ENCODE measurements at places on chromosomes 6 and 20.
A peak's percentile ranks its signal among the peaks of the same experiment; 100 is the strongest.

GRCh38 chr6:2725999-2726567 lies 24.6 kb downstream of the MYLK4 start:
- no peak for ATAC-seq

- ATAC-seq: no peak
These were observed 867 bp upstream of the AKAP7 start for GRCh38 chr6:131134220-131134979.

- no peak for ATAC-seq
These were observed 757 bp upstream of the SAMD3 start for GRCh38 chr6:130223508-130223907.

GRCh38 chr20:50663095-50663821 lies 28.1 kb downstream of the RIPOR3 start:
- no peak for ATAC-seq

GRCh38 chr20:24994470-24995368 lies 2.2 kb upstream of the APMAP start:
- ATAC-seq: peak; percentile 20

DNA sequence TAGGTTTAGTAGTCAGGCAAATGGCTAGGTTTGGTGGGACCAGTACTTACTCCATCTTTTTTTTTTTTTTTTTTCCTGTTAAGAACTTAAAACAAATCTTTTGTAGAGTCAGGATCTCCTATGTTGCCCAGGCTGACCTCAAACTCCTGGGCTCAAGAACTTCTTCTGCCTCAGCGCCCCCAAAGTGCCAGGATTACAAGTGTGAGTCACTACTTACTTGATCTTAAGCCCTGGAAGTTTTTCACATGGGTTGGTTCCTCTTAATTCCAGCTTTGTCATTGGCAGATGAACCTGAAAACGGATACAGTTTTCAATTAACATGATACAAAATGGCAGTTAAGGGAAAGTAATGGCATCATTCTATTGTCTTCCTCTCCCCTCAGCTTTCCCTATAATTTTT lies 179.4 kb upstream of the JAG1 start:
- no peak for ATAC-seq

DNA sequence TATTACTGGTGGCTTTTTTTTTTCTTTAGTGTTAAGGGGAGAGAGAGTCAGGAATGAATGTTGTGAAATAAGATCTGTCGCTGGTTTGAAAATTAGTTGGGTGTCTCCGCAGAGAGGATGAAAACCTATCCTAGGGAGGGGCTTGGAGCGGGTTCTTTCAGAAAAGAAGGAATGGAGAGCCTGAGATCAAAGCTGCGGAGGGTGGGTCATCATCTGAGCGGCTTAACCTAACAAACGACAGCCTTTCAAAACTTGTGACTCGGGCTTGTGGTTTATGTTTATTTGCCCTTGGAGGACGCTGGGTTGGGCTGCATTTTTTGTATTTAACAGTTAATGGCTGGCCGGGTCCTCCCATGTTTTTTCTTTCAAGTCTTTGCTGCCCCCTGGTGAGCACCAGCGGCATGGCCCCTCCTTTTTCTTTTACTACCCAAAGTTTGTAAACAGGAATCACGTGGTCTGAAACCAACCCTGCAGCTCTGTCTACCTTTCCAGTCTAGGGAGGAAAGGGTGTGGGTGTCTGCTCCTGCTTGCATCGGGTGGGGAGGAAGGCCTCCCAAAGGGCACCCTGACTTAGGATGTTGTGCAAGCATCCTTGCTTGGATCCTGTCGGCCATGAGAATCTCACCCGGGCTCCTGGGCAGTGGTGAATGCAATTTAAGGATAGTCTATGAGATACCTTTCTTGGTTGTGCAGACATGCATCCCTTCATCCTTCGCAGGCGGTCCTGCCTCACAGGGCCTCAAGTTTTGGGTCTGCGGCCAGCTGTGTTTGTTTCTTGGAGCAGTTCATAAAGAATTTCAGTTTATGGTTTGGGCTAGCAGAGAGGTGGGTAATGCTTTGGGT lies 2.2 kb downstream of the PIM1 start:
- peak; percentile 6 for ATAC-seq

DNA sequence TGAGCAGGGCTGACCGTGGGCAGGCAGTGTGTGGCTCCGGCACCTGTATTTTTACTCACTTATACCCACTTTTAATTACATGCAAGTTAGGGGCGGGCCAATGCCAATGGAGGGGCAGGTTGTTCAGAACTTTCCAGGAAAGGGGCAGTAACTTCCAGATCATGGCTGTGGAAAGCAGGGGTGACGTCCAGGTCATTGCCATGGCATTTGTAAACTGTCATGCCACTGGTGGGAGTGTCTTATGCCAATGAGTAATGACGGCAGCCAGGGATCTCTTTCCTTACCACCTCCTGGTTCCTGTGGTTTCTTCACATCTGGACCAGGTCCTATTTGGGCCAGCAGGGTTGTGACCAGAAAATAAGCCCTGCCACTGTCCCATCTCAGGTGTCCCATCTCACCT lies 258.7 kb downstream of the THBS2 start:
- ATAC-seq: no peak

GRCh38 chr6:131555992-131556391 lies 17.0 kb upstream of the ARG1 start:
- ATAC-seq: no peak

- ATAC-seq: no peak
These were observed 83.5 kb downstream of the DHX35 start for GRCh38 chr20:39045676-39046075.

- no peak for ATAC-seq
These were observed 89.3 kb downstream of the CDC5L start for GRCh38 chr6:44476849-44477248.

- ATAC-seq: no peak
These were observed 6.3 kb upstream of the TRIM27 start for GRCh38 chr6:28929887-28930620.

DNA sequence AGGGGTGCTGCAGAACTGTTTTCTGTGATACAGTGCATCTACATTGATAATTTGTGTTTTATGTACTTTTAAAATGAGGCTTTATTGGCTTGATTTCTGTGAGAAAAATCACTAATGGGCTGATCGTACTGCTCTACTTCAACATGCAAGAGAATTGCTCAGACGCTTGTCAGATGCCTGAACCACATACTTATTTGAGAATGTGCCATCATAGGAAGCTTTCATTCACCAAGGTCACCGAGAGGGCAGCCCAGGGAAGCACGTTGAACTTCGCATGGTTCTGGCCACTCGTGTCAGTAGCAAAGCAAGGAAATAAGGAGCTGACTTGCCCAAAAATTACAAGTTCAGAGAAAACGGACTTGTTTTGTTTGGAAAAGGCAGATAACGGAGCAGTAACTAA lies 168.5 kb upstream of the AKAP12 start:
- peak; percentile 36 for ATAC-seq

DNA sequence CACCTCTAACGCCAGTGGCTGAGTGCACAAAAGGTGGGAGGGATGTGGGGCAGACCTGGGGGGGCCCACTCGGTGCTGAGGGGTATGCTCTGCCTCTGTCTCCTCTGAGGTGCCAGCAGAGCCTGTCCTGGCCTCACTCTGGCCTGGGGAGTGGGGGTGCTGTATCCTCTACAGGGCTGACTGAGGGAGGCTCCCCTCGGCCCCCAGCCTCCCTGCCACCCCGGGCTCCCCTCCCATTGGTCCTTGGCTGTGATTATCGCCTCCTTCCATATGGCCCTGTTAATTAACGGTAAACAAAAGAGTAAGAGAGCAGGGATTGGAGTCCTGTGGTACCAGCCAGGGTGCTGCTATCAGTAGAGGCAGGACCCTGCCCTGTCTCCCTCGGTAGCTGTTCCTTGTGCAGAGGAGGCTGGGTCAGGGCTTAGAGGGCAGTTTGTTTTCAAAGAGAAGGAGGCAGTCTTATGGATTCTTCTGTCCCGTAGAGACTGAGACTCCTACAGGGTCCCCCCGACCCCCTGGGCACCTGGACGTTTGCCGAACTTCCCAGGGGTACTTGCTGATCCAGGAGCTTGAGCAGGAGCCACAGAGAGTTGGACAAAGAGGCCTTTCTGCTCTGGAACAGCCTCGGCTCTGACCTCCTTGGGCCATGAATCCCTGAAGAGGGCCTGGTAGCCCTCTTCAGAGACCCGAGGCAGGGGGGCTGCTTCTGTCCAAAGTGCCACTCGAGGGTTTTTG lies 1.8 kb downstream of the MYT1 start:
- no peak for ATAC-seq

DNA sequence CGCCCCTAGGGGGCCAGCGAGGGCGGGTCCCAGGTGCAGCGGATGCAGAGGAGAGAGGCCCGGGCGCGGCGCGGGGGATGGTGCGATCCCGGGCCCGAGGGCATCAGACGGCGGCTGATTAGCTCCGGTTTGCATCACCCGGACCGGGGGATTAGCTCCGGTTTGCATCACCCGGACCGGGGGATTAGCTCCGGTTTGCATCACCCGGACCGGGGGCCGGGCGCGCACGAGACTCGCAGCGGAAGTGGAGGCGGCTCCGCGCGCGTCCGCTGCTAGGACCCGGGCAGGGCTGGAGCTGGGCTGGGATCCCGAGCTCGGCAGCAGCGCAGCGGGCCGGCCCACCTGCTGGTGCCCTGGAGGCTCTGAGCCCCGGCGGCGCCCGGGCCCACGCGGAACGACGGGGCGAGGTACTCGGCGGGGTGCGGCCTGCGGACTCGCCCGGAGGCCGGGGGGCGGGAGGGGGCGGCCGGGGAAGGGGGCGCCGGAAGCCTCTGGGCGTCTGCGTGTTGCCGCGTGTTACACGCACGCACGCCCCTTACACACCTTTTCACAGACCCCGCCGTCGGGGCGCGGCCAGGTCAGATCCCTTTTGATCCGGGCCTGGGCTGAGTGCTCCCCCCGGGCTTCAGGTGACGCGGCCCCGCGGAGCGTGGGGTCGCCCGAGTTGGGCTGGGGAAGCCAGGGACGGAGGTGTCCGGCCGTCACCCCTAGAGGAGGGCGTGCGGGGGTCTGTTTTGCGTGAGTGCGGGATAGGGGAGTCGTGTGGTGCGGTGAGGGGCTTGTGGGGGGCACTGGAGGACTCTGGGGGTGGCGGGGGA lies 412 bp downstream of the TRIB3 start:
- peak; percentile 56 for ATAC-seq

DNA sequence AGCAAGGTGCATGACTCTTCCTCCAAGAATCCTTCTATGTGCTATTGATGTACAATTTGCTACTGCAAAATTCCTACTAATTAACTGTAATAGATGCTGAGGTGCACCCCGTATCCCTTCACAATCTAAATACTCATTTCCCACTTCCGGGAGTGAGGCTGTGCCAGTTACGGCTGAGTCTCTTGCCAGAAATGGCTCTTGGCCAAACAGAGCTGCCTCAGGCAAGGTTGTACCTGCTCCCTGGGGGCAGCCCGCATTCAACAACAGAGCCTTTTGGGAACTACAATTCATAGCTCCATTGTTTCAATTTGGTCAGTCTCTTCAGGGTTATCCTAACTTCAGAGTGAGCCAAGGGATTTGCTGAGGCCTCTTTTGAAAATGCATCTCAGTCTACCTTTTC lies 789.8 kb upstream of the MAP3K7 start:
- no peak for ATAC-seq

DNA sequence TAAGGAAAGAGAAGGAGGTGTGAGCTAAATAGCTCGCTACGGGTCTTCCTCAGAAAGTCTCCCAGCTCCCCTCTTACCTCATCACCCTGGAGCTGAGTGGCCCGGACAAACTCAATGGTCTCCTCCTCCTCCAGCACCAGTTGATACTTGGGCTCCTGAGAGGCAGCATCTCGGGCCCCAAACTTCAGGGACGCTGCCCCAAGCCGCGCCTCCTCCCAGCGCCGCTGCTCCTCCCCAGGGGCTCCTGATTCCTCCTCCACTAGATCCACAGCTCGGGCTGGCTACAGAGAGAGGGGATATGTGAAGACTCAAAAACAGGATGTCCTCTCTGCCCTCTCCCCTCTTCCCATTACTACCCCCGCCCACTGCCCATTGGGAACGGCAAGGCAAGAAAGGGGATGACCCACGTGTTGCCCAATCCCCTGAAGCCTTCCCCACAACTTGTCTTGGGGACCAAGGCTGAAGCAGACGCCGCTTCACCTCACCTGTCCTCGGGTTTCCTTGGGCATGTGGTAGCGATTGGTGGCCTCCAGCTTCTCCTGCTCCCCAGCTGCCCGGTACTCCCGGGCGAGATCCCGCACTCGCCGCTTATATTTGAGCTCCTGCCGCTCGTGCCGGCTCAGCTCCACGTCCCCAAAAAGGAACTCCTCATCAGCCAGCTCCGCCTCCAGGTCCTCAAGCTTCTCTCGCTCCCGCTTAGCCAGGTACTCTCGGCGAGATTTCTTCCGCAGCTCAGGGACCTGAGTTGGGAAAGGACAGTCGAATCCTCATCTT lies 7.6 kb downstream of the DHX16 start:
- no peak for ATAC-seq

DNA sequence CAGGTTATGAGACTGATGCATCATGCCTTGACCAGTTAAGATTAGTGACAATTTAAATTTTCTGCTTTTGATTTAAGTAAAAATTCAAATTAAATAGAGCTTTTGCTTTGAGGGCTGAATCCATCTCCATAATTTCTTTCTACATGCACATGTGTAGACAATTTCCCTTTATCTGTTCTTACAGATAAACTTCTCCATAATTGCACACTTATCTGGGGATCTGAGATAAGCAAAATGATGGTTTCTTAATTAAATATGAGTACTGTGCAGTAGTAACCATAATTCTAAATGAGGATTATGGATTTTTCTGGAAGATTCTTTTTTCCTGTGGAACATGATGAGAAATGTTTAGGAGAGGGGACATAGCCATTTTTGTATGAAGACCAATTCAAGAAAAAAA lies 44.7 kb downstream of the ZFAND3 start:
- ATAC-seq: no peak

DNA sequence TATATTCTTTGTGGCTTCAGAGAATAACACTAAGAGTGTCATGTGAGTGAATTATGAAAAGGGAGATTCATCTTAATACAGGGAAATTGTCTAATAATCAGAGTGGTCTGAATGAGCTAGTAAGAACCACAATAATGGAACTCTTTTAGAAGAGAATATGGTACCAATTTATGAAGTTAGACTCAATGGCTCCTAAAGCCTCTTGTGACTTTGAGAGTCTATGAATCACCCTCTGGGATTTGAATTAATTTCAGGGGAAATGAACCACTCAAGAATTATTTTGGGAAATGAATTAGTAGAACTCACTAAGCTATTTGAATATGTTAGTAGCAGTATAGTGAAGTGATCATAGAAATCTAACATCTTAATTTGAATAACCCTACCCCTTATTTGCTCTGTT lies 14.3 kb downstream of the PCMT1 start:
- no peak for ATAC-seq

- ATAC-seq: no peak
These were observed 38.9 kb upstream of the SLC4A11 start for GRCh38 chr20:3277686-3278465.

- ATAC-seq: no peak
These were observed 66.4 kb upstream of the PDE10A start for GRCh38 chr6:165729307-165729936.

GRCh38 chr20:62918147-62918546 lies 8.2 kb downstream of the DIDO1 start:
- ATAC-seq: no peak

GRCh38 chr6:44869321-44869897 lies 458.7 kb upstream of the RUNX2 start:
- ATAC-seq: no peak

DNA sequence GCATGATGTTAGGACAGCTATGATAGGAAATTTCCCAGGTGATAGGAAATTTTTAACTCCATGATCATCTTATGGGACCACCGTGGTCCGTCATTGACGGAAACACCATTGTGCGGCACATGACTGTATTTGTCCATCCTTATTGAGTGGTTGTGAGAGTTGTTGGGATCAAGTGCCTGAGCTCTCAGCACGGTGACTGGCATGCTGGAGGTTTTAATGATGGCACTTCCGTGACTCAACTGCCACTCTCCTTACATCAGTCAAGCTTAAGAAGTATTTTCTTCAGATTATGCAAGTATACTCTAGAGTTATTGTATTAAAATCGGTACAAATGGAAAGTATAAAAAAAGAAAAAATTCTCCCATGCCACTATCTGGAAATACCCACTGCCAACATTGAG lies 20.7 kb downstream of the PBOV1 start:
- no peak for ATAC-seq

All from gastroesophageal sphincter (tissue), 4 donors.